Omental fat pad (tissue), 4 donors: ENCODE measurements at places on chromosomes 5 and 9. TPM values are rescaled to one million over a fixed set of nuclear protein-coding genes. Genes with fewer than 3 reads are reported as not detected.

Gene FOXD4L5
- not detected for total RNA-seq

- no peak for DNase-seq
These were observed 48.6 kb upstream of the TLE1 start for GRCh38 chr9:81737871-81738507.

GRCh38 chr9:129321286-129322021 is 143.4 kb upstream of the IER5L start:
- DNase-seq: no peak

GRCh38 chr5:112923148-112923917 is 1.3 kb upstream of the REEP5 start:
- no peak for DNase-seq

DNA sequence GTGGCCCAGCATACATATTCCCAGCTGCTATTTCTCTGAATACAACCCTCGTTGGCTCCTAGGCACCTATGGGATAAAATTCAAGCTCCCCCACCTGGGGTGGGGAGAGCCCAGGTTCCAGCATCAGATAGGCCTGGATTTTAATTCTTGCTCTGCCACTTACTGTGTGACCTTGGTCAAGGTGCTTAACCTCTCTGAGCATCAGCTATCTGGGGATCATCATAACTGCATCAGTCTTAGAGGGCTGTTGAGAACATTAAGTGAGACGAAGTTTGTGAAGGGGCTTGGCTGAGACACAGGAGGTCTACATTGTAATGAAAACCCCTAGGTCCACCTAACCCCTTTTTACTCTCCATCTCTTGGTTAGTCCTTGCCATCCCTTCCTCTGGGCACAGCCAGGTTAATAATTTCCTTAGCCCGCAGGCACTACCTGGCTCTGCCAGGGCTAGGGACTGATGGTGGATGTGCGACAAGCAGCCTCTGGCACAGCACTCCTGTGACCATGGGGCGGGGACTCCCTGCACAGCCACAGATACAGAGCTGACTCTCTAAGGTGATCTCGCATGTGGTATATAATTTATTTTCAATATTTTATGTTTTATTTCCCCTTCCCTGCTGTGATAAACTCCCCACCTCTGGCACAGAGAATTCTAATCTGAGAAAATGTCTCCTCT is 68.7 kb downstream of the CRB2 start:
- DNase-seq: no peak

Gene FAM221B
- total RNA-seq: not detected

DNA sequence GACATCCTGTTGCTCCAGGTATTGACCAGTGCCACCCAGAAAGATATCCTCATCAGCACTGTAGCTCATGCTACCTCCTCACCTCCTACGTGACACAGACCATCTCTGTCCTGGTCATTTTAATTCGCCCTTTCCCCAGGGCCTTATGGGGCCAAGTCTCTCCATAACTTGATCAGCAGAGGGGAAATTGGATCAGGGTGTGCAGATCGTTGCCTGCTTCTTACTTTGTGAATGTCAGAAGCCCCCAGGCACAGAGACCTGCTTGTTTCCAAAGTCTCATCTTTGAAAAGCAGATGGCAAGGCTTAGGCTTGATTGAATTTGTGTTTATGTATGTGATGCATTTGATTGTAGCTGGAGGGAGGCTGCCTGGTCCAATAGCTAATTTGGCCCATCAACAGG is 8.8 kb upstream of the DBH start:
- no peak for DNase-seq

DNA sequence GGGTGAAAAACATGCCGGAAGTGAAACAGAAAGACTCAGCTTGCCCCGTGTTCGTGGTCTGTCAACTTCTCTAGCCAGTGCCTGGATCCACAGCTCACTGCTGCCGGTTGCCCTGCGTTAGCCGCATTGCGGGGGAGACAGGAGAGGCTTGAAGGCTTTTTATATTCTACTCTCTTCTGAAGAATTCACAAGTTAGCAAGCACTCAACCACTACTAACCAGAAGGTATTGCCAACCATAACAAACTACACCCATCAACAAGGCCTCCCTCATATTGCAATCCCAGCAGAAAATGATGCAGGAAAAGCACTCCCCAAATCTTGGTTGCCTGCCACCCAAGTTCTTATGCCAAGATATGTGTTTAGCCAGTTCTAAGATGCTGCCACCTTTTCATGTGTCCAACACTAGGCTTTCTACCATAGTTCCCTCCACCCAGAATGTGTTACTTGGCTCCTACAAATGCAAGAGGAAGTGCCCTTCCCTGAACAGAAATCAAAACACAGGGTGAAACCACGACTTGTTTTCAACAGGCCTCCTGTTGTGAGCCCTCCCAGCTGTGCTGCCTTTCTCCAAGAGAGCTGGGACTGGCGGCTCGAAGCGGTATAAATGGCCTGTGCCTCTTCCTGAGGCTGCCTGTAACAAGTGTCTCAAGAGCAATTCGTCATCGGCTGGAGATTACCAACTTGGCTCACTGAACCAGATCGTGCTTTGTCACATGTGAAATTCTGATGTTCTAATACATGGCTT is 129.0 kb downstream of the SNX18 start:
- DNase-seq: no peak

DNA sequence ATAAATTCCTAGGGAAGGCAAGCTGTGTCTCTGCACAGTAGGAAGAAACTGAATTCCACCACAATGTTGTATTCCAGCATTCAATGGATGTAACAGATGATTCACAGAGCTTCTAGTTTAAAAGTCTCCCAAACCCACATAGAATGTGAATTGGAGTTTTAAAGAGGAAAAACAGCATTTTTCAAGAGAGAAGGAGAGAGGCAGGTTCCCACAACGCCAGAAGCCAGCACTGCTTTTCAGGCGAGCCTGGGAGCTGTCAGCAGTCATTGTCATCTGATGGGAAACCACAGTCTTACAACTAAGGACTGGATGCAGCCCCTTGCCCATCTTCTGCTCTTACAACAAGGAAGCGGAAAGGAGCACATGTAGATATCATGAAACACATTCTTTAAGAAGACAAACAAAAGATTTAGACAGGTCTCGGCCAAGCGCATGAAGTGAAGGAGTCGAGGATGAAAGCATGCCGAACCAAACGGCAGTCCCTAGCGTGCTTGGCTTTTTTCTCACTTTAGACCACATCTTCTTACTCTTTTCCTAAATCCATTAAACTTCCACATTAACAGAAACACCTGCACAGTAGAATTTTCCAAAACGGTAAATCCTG is 638 bp downstream of the DIRAS2 start:
- no peak for DNase-seq

GRCh38 chr9:22064957-22065356 is 55.9 kb upstream of the CDKN2B start:
- no peak for DNase-seq

- no peak for DNase-seq
These were observed 376.6 kb upstream of the TUSC1 start for GRCh38 chr9:26054600-26055520.

DNA sequence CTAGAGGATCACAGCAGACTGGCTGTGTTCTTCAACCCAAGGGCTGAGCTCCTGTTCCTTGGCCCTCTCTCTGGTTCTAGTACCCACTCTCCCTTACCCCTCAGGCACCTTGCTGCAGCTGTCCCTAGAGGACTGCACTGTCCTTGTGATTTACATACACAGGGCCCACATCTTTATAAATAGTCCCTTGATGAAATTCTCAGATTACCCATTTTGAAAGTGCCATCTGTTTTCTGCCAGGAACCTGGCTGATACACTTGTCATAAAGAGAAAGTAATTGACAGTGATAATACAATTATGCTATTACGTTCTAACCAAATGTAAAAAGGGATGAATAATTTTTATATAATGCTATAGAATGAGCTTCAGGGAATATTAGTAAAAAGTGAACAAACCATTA is 16.5 kb upstream of the SPARC start:
- DNase-seq: no peak

DNA sequence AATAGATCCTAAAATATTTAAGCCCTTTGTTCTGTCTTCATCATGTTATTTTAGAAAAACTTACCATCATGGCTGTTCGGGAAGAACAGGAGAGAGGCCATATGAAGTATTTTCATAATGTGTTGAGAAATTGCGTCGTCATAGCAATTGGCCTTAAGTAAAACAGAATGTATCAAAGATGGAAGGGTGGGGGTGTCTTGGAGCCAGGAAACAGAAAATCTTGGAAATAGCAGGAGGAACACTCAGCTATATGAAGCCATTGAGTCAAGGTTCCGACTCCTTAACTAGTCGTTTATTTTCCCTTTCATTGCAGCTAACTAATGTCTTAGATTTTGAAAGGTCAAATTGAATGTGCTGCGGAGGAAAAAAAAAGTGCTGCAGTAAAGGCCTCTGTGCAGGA is 1.3 kb downstream of the SPTAN1 start:
- no peak for DNase-seq

DNA sequence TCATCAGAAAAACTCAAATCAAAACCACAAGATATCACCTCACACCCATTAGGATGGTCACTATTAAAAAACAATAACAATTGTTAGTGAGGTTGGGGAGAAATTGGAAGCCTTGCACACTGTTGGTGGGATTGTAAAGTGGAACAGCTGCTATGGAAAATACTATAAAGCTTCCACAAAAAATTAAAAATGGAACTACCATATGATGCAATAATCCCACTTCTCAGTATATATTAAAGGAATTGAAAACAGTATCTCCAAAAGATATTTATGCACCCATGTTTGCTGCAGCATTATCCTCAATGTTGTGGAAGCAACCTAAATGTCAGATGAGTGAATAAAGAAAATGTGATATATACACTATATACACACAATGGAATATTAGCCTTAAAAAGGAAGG is 14.5 kb upstream of the ADRA1B start:
- DNase-seq: no peak

- no peak for DNase-seq
These were observed 2.0 kb downstream of the SNCAIP start for GRCh38 chr5:122314036-122314435.

DNA sequence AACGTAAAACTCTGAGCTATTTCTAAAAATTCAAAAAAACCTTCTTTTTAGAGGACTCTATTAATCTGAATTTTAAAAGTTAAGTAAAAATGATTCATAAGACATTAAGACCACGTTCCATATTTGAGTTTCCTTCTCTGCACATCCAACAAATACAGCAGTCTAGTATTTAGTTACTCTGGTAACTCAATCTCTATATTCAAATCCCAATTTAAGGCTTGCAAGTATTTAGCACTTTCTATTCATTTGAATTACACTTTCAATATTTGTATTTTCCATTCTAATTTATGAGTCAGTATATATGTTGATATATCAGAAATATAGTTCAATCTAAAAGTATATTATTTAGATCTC is 17.7 kb downstream of the RFX3 start:
- DNase-seq: no peak

GRCh38 chr9:107584186-107584585 is 94.6 kb upstream of the KLF4 start:
- no peak for DNase-seq

Gene RLN1
- not detected for total RNA-seq

Gene ANP32B
- total RNA-seq: 49.0 TPM

GRCh38 chr5:106401561-106401960 is 1269.2 kb downstream of the EFNA5 start:
- DNase-seq: no peak

Gene TUSC1
- total RNA-seq: 18.6 TPM

DNA sequence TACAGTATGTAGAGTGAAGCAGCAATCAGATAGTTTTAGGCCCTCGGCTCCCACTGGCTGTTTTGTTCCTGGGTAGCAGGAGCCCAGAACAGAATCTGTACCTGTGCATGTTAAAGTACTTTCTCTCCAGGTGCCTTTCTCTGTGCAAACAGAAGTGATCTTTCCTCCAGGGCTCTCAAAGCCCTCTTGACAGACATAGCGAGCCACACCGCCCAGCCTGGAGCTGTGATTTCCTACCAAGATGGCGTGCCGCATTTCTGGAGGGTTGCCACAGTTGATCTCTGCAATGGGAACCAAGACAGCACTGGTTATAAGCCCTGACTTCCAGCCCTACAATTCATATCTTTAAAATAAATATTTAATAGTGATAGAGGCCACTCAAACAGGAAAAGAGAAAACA is 50.9 kb downstream of the SUSD1 start:
- no peak for DNase-seq

- DNase-seq: no peak
These were observed 119.8 kb upstream of the TBC1D2 start for GRCh38 chr9:98375138-98375726.

Gene FAM153A
- total RNA-seq: 1.3 TPM

DNA sequence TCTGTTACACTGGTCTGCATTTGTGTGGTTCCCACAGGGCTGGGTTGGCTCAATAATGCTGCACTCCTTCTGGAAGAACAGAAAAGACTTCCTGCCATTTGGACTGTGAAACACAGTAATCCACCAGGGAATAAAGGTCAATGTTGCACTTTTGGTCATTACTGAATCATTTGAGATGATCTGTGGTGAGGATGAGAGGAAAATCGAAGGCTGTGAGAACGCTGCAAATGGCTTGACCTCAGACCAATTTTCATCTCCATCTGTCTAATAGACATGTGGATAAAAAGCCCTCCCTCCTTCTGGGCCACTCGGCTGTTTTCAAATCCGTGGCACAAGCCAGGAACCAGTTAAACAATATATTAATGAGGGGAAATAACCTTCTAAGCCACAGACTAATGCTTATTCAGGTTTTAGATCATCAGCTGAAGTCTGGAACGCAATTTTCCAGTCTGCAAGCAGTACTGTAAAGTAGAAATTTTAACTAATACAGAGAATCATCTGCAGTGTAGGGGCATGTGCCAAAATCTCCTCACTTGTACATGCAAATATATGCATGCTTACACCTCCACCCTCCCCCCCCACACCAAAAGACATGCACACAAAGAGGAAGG is 20.2 kb downstream of the TLE1 start:
- no peak for DNase-seq
